ENCODE measurements at places on chromosomes 1 and 21.

DNA sequence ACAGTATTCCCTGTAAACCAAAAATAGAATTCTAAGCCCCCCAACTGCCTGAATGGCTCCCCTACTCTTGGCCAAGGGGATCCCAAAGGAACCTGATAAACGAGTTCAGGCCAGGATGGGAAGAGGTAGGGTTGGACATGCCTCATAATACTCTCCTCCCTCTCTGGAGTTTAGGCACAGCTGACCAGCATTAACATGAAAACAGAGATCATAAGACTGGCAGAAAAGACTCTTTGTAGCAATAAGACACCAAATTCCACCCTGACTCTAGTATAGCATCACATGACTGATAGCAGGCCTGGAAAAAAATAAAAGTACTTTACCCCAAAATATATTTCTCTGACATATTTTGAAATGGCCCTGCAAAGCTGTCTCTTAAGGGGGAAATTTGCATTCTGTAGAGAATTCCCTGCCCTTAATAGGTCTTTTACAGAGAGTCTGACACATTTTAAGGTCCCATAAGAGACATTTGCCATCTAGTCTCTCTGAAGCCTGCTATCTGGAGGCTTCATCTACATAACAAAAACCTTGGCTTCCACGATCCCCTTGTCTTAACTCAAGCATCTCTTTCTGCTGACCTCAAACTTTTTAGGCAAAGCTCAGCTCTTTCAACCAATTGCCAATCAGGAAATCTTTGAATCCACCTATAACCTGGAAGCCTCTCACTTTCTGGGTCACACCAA lies 55.9 kb downstream of the SIK1 start:
- no peaks in the 10 kb centered on the region for H3K4me1 ChIP-seq
- DNase-seq = no peak
- H3K4me3 ChIP-seq = no peak overlapping the region
- no peak overlapping the region for H3K27ac ChIP-seq
- H3K36me3 ChIP-seq = no peaks in the 10 kb centered on the region

DNA sequence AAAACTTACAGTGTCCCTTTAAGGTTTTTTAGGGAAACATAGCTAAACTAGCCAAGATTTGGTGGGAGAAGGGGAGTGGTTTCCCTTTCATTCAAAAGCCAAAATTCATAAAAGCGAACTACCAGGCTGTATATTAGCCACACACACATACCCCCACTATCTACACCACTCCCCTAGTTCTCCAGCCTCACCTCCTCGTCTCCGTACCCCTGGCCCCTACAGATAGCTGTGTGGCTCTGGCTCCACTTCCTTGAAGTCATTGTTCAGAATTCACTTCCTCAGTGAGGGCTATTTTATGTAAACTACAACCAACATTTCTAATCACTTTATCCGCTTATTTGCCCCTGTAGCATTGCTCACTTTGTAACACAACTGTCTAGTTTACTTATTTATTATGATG lies 5.3 kb upstream of the DPH5 start:
- no peak for DNase-seq
- peaks cover 14% of the 10 kb centered on the region for H3K4me1 ChIP-seq
- H3K36me3 ChIP-seq = no peaks in the 10 kb centered on the region
- no peaks in the 10 kb centered on the region for H3K27me3 ChIP-seq
- H3K27ac ChIP-seq = no peak overlapping the region

DNA sequence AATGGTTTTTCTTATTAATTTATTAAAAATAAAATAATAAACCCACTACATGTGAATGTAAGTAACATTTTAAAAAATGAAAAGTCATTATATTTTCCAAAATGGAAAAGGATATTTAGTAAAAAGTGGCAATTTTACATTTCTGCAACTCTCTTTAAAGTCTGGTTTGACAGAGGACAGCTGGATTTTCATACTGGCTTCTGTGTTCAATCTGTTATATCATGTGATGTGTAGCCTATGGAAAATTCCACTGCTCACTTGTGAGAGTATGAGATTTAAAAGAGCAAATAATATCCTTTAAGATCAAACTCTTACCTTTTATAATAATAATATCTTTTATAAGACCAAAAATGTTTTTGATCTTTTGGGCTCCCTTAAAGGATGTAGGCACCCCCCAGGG lies 33.7 kb downstream of the PCP4 start:
- H3K4me3 ChIP-seq = no peak overlapping the region
- no peak overlapping the region for H3K27ac ChIP-seq
- DNase-seq = no peak

GRCh38 chr1:156428746-156429288 lies 59.8 kb downstream of the RHBG start:
- peaks cover 25% of the 10 kb centered on the region for H3K27me3 ChIP-seq
- H3K4me1 ChIP-seq = no peaks in the 10 kb centered on the region
- H3K27ac ChIP-seq = no peak overlapping the region
- H3K36me3 ChIP-seq = no peaks in the 10 kb centered on the region
- no peak for DNase-seq
- H3K4me3 ChIP-seq = no peak overlapping the region

DNA sequence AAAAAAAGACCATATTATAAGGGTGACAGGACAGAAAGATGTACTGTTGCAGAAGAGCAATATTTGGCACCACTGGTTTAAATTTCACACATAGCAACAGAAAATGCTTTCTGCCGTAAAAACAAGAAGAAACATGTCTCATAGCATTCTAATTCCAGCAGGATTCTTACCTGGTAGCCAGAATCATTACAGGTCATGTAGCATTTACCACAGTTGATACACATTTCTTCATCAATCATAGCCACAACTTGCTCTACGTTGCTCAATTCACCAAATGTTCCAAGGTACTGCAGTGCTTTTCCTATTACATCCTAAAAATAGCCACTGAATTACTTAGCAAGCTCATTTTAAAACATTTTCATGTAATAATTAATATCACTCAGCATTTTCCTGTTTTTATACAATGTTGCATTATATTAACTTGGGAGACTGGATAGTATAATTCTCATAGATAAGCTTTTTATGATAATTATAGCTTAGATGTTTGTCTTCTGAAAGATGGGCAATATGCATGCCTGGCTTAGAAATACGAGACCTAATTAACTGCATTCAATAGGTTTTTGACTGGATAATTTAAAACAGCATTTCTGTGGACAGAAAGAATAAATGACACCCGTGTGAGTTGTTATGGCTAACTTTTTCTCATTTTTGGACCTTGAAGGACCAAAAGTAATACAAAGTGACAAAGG lies 360.7 kb downstream of the PTBP2 start:
- no peak overlapping the region for H3K4me3 ChIP-seq
- H3K27ac ChIP-seq = no peak overlapping the region
- H3K27me3 ChIP-seq = no peaks in the 10 kb centered on the region
- no peak for DNase-seq
- no peaks in the 10 kb centered on the region for H3K36me3 ChIP-seq

DNA sequence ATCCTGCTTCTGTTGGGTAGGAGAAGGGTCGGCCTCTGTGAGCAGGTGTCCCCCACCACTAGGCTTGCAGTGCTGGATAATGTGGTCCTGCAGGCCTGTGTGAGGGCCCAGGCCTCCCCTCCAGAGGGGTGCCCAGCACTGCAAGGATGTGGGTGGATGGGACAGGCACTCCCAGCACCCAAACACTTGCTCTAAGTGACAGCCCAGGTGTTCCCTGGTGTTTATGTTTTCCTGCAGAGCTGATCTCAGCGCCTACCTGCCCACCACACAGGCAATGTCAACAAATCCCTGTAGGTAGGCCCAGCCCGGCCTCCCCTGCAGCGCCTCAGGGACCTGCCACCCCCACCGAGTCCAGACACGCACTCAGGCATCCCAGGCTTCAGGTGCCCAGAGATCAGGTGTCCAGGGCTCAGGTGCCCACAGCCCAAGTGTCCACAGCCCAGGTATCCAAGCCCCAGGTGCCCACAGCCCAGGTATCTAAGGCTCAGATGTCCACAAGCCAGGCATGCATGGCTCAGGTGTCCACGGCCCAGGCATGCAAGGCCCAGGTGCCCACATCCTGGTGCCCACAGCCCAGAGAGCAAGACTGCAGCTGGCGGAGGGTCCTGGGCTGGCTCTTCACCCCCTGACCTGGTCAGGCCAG lies 59.2 kb downstream of the WNT9A start:
- H3K4me3 ChIP-seq = no peak overlapping the region
- no peaks in the 10 kb centered on the region for H3K27me3 ChIP-seq
- H3K4me1 ChIP-seq = peaks cover 30% of the 10 kb centered on the region
- DNase-seq = no peak

DNA sequence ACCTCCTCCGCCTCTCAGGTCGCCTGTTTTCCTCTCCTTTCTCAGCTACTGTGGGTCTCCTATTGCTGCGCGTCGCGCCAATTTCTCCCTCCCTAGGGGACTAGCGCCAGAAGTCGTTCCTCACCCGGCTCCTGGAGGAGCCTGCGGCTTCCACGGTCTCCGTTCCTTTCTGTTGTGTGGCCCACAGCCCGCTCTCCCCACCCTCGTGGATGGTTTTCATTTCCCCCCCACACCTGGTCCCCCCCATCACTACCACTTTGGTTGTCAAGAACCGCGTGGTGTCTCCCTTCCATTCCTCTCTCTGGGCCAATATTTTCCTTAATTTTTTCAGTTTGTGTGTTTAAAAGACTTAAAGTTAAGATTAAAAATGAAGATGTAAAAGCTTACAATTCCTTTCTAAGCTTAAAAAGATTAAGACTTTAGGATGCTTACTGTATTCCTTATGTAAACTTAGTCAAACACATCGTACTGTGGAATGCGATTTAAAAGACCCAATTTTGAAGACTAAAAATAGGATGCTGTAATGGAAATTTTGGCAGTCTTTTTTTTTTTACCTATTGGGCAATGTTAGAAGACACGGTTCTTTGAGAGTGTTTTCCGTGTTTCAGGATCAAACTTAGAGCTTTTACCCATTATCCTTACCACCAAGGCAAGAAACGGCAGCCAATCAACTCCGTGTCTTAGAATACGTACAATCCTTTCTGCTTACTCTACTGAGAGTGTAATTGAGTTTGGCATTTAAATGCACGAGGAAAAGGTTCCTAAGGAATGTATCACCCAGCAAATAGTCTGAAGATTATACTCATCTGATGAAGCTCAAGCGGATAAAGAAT lies 773 bp downstream of the CNST start:
- no peak for DNase-seq
- H3K4me1 ChIP-seq = peaks cover 53% of the 10 kb centered on the region
- H3K4me3 ChIP-seq = peak overlapping the region; percentile 84

GRCh38 chr1:234601301-234602017 lies 8.5 kb downstream of the IRF2BP2 start:
- H3K36me3 ChIP-seq = no peaks in the 10 kb centered on the region
- DNase-seq = peak; percentile 69
- H3K4me1 ChIP-seq = peaks cover 67% of the 10 kb centered on the region
- peak overlapping the region; percentile 10 for H3K4me3 ChIP-seq
- H3K27me3 ChIP-seq = no peaks in the 10 kb centered on the region
